MG63 (cell line): ENCODE measurements at places on chromosomes 7 and 10. TPM values are rescaled to one million over a fixed set of nuclear protein-coding genes. Genes with fewer than 3 reads are reported as not detected.

GRCh38 chr10:11242443-11243387 lies 225.0 kb downstream of the CELF2 start:
- DNase-seq = peak; percentile 73

DNA sequence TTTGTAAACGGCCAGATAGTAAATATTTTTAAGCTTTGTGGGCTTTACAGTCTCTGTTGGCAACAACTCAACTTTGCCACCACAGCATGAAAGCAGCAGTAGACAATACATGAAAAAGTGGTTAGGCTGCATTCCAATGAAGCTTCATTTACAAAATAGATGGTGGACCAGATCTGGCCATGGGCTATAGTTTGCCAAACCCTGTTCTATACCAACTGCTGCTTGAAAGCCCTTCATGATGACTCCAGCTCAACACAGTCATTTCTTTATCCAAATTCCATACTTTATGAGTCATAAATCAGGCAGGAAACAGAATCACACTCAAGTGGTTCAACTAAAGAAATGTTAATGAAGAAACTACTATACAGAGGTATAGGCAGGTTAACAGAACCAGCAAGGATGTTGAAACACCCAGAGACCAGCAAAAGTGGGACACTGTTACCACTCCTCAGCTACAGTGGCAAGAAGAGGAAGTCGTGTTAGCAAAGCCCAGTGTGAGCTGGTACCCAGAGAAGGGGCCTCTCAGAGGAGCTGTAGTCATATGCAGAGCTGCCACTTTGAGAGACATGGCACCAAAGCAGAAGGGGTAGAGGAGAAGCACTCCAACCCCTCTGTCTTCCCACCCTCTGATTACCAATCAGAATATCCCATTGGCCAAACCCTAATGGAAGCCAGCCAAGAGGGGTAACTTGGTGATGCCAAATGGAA lies 72.5 kb downstream of the PRLHR start:
- DNase-seq = peak; percentile 80

- DNase-seq = no peak
Observed at GRCh38 chr7:117769085-117769484, 104.2 kb downstream of the CTTNBP2 start.

DNA sequence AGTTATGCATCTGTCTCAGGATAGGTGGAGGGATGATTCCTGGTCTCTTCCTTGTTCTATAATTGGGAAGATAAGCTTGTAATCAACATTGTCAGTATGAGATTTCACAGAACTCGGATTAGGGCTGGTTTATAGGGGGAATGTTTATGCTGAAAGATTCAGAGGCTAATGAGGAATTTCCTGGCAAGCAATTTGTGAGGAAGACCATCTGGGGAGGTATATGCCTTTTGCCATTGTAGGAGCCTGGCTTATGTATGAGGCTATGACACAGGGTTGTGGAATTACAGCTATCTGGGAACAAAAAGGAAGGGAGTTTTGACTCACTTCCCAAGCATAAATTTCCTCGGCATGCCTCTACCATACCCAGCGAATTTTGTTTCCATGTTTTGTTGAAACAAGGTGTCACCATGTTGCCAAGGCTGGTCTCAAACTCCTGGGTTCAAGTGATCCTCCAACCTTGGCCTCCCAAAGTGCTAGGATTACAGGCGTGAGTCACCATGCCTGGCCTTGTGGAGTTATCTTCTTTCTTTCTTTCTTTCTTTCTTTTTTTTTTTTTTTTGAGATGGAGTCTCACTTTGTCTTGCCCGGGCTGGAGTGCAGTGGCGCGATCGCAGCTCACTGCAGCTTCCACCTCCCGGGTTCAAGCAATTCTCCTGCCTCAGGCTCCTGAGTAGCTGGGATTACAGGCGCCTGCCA lies 1.6 kb upstream of the COPS6 start:
- DNase-seq = peak; percentile 61

The KLLN gene
- not detected in 2 replicates for total RNA-seq

The AEBP1 gene
- 36.8 and 45.8 TPM in 2 replicates for total RNA-seq

The PROSER2 gene
- 2.1 and 3.5 TPM in 2 replicates for total RNA-seq

DNA sequence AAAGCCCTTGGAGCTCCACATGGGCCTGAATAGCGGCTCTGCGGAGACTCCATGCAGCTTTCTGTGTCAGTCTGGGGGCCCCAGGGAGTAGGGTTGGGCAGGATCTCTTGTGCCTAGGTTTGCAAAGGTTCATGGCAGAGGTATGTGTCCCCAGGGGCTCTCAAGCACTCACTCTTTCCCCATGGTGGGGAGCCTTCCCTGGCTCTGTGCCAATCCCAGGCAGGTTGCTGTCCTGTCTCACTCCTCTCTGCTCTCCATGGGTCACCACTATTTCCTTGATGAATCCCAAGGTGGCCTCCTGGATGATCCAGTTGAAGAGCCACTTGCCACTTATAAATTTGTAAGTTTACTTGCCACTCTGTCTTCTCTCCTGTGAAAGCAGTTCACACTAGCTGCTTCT lies 238.4 kb downstream of the CCDC7 start:
- no peak for DNase-seq

DNA sequence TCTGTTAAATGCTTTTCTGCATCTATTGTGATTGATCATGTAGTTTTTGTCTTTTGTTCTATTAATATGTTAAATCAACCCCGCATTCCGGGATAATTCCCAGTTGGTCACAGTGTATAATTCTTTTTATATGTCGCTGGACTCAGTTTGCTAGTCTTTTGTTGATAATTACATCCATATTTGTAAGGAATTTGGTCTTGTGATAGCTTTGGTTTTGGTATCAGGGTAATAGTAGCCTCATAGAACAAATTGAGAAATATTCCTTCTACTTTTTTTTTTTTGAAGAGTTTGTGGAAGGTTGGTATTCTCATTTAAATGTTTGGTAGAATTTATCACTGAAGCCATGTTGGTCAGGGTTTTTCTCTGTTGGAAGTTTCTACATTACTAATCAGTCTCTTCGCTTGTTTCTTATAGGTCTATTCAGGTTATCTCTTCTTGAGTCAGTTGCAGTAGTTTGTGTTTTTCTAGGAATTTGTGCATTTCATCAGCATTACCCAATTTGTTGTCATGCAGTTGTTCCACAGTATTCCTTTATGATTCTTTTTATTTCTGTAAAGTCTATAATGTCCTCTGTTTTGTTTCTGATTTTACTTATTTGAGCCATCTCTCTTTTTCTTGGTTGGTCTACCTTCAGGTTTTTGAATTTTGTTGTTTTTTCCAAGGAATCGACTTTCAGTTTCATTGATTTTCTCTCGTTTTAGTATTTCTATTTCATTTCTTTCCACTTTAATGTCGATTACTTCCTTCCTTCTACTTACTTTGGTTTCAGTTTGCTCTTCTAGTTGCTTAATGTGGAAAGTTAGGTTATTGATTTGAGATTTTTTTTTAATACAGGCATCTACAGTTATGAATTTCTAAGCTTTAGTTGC lies 64.6 kb upstream of the GJD4 start:
- no peak for DNase-seq

The OPN4 gene
- not detected in 2 replicates for total RNA-seq

GRCh38 chr10:124025660-124026588 lies 67.5 kb downstream of the CHST15 start:
- DNase-seq = no peak

DNA sequence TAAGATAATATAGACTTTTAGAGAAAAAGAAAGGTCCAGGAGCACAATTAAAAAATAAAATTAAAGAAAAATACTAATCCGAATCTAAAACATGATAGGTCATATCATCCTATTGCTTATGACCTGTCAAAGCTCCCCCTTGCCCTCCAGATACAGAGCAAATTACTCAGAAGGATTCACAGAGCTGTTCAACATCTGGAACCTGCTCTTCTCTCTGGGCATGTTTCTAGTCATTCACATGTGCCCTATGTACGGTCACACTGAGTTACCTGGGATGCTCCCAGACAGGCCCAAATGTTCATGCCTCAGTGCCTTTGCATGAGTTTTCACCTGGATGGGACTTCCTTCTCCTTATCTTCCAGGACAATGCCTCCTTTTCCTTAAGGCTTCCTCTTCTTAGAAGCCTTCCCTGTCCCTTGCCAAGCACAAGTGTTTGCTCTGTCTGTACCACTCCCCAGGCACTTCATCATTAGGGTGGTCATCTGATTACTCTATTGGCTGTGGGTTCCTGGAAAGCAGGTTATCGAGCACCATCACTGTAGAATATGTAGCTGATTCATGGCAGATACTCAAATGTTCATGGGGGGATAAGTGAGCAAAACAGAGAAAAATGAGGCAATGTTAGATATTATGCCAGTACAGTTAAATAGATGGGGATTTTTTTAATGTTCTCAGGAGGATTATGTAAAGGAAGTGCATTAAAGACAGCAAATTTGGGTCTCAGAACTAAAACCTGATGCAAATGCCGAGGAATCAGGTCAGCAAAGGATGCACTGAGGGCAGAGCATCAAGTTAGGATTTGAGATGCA lies 12.0 kb upstream of the AOAH start:
- no peak for DNase-seq

GRCh38 chr7:50199824-50200223 lies 104.7 kb upstream of the IKZF1 start:
- no peak for DNase-seq

- DNase-seq = peak; percentile 71
Observed at GRCh38 chr10:99532687-99533495, at the start of gene NKX2-3. NKX2-3 (plus strand) TSS chr10:99532942; CDS start chr10:99533132, 190 bp downstream.

DNA sequence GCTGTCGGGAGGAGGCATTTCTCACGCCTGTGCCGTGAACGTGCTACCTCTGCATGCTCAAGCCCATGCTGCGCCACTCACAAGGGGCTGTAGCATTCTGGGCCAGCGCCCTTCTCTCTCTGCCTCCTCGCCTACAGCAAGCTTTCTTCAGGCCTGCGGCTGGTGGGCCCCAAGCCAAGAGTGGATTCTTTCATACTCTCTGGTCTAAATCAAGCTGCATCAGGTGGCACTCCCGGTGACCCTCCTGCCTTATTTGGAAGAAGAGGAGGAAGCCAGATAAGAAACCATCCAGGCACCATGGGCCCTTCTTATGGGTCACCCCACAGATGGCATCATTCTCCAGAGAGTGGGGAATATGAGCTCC lies 86.7 kb upstream of the DUSP5 start:
- peak; percentile 62 for DNase-seq

- DNase-seq = no peak
Observed at GRCh38 chr7:159061209-159061608, 83.5 kb downstream of the VIPR2 start.

The TCF7L2 gene
- total RNA-seq = 0.89 TPM in 1 of 2 replicates, not detected in the other

The HHEX gene
- 4.2 and 9.6 TPM in 2 replicates for total RNA-seq

GRCh38 chr7:129454249-129454551 lies 20.0 kb downstream of the STRIP2 start:
- no peak for DNase-seq

GRCh38 chr10:91768123-91768522 lies 30.1 kb upstream of the TNKS2 start:
- DNase-seq = no peak

DNA sequence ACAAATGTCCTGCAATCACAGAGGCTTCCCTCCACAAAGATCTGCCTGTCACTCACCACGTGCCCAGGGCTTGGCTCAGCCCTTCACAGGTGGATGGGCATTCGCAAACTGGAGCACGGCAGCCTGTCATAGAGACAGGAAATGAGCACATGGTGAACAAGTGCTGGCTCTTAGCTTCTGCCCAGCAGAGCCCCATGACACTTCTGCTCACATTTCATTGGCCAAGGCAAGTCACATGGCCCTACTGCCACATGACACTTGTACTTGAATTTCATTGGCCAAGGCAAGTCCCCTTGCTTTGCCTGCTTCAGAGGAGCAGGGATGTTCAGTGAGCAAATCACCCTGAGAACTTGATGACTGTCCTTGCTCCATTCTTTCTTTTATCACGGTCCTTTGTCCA lies 110.8 kb upstream of the PPP2R2D start:
- DNase-seq = peak; percentile 32

The SMARCD3 gene
- total RNA-seq = 12.0 and 14.2 TPM in 2 replicates

DNA sequence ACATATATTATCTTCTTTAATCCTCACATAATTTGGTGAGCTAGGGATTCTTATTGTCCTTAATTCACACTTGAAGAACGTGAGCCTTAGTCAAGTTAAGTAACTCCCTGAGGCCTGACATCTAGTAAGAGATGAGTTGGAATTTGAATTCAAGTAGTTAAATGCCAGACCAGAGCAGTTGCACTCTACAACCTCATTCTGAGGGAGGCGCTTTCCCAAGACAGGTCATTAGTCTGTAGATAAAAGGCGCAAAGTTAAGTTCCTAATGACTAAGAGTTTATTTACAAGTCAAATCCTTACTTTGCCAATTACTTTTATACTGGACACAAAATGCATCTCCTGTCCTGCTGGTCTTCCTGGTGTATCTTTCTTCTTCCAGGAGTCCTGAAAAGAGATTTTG lies 3.6 kb upstream of the EXOC6 start:
- no peak for DNase-seq

The PRSS2 gene
- total RNA-seq = not detected in 2 replicates

DNA sequence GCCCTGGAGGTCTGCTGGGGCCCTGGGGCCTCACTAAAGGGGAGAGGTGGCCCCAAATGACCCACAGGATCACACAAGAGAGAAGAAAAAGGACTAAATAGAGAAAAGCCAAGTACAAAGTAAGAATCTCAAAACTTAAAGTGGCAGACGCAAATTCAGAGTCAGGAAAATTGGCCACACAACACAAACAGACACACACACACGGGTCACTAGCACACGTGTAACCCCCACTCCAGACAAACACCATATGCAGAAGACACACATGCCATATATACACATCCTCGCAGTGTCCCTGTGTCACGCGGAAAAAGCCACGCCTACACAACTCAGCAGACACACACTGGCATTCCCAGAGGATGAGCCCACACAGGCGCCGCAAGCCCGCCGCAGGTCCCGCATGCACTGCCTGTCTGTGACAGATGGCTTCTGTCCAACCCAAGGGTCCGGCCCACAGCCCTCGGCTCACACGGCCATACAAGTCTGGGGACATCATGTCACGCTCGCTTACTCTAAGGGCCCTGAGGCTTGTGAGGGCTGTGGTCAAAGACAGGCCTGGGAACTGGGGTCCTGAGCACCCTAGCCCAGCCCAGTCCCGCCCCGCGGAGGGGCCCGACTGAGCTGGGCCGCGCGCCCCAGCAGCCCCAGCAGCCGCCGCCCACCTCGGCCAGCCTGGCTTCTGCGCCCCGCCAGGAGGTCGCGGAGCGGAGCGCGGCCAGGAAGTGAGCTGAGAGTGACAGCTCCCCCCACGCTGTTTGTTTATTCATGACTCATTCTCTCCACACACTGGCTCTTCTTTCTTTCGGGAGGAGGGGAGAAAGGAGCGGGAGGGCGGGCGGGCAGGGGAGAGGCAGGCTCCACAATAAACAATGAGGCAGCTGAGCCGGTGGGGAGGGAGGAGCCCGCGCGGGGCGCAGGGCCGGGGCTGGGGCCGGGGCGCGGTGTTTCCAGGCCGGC lies 95.5 kb upstream of the ZMIZ1 start:
- peak; percentile 93 for DNase-seq

DNA sequence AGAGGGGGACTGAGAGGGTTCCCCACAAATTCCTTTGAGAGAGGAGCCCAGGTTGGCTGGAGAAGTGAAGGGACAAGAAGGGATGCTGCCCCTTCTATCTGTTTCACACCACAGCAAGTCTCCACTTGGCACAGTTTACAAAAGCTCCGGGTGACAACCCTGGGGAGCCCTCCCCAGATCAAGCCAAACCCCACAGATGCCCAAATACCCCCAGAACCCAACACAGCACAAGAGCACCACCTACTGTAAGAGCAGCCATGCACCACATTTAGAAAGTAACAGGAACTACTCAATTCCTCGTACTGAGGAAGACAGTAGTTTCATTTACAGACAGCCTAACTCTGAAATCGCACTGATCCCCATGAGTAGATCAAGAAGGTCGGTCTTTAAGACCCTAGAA lies 67.8 kb upstream of the ATP6V0A4 start:
- DNase-seq = no peak
